T-helper 17 cell (primary cell): ENCODE measurements at places on chromosomes 6 and 20.

- H3K4me3 ChIP-seq, result peak overlapping the region; percentile 85
- DNase-seq, result no peak
- no peaks in the 10 kb centered on the region for H3K36me3 ChIP-seq
- peak overlapping the region; percentile 79 for H3K27ac ChIP-seq
- H3K4me1 ChIP-seq, result peaks cover 18% of the 10 kb centered on the region
Observed at GRCh38 chr20:4016340-4017050, 1.1 kb upstream of the RNF24 start.

GRCh38 chr6:87251225-87251624 lies 71.2 kb upstream of the SMIM8 start:
- no peak for DNase-seq
- peak overlapping the region; percentile 89 for H3K27ac ChIP-seq
- H3K4me3 ChIP-seq, result no peak overlapping the region
- H3K27me3 ChIP-seq, result no peaks in the 10 kb centered on the region

- peaks cover 2% of the 10 kb centered on the region for H3K4me1 ChIP-seq
- no peak for DNase-seq
- H3K27me3 ChIP-seq, result peaks cover 25% of the 10 kb centered on the region
- no peak overlapping the region for H3K4me3 ChIP-seq
Observed at GRCh38 chr6:148324297-148324985, 18.2 kb upstream of the SASH1 start.

DNA sequence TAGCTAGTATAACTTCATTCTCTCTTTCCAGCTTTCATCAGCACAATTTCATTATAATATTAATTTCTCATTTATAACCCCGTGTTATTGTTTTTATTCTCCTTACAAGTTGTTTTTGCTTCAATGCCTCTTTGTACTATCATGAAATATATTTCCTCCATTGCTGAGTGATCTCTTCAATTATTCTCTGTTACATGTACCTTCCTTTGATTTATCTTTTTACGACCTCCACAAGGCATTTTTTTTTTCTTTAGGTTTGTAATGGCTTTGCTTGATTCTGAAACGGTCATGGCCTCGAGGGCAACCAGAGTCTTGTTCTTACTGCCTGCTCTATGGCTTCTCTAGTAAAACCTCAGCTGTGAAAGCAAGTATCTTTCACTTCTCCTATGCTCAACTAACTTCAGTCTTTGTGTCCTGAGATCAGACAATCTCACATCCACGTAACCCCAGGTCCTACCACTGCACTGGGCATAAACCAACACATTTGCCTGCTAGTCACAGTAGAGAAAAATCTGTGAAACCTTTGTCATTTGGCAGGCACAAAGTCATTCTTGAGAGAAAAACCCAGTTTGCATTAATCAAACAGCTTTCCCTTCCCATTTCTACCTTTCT lies 119.9 kb downstream of the UST start:
- H3K27me3 ChIP-seq, result no peaks in the 10 kb centered on the region
- peaks cover 2% of the 10 kb centered on the region for H3K36me3 ChIP-seq

DNA sequence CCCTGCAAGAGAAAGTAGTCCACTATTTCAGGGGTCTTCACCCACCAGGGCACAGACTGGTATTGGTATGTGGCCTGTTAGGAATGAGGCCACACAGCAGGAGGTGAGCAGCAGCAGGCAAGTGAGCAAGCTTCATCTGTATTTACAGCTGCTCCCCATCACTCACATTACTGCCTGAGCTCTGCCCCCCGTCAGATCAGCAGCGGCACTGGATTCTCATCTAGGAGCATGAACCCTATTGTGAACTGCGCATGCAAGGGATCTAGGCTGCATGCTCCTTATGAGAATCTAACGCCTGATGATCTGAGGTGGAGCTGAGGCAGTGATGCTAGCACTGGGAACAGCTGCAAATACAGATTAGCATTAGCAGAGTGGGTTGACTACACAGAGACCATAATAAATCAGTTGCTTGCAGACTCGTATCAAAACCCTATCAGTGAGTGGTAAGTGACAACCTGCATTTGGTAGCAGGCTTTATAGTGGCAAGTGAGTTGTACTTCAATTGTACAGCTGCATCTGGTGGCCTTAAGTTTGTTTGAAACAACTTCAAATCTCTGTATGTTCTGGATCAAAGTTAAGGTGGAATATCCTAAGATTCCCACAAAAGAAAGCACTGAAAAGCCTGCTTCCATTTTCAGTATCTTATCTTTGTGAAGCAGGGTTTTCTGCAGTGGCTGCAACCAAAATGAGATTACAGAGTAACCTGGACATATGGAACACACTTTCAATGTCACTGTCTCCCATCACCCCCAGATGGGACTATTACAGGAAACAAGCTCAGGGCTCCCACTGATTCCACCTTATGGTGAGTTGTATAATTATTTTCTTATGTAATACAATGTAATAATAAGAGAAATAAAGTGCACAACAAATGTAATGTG lies 12.8 kb downstream of the C6orf141 start:
- no peaks in the 10 kb centered on the region for H3K36me3 ChIP-seq
- no peak for DNase-seq
- H3K27me3 ChIP-seq, result peaks cover 13% of the 10 kb centered on the region
- H3K4me3 ChIP-seq, result no peak overlapping the region
- no peak overlapping the region for H3K27ac ChIP-seq

DNA sequence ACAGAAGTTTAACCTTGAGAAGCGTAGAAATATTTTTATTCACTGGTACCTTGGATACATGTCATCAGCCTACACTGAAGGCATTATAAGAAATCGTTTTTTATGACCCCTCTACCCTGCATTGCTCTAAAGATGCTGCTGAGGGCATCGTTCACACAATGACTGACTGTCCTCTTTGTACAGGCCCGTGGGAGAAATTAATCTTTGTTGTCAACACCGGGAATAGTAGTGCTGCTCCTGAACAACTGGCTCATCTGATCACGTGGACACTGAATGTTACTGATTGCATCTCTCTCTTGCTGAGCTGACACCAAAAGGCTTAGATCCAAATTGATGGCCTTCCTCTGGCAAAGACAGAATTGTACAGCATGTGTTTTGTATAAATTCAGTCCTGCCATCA lies 157.1 kb upstream of the SMLR1 start:
- no peaks in the 10 kb centered on the region for H3K27me3 ChIP-seq
- H3K27ac ChIP-seq, result no peak overlapping the region
- no peaks in the 10 kb centered on the region for H3K36me3 ChIP-seq
- no peaks in the 10 kb centered on the region for H3K4me1 ChIP-seq
- DNase-seq, result no peak
- no peak overlapping the region for H3K4me3 ChIP-seq

DNA sequence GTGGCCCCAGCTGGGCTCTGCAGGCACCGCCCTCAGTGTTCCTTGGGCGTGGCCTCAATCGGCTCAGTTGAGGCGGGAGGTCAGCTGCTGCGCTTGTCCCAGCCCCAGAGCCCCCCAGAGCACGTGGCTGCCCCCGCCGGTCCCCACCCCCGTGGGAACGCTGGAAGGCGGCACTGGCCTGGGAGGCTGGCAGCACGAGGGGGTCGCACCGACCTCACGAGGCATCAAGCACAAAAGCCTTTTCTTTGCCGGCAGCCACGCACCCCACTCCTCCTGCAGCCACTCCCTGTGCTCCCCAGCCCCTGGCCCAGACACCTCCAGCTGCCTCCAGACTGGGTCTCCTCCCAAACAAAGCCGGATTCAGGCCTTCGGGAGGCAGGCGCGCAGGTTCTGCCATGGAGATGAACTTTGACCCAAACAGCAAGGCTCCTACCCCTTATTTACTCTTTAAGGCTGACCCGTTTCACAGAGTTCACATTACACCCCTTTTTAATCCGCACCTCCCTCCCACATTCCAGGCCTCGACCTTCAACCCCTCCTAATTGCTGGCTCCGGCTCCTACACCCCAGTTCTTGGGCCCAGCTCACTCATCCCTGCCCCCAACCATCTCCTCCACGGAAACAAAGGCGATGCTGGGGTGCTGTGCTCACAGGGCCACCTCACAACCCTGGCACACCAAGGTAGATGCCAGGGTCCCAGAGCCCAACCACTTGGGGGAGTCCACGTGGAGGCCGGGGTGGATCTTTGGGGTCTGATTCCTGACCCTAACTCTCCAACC lies 111.7 kb downstream of the NOL4L start:
- no peak overlapping the region for H3K27ac ChIP-seq
- H3K36me3 ChIP-seq, result no peaks in the 10 kb centered on the region
- peaks cover 28% of the 10 kb centered on the region for H3K4me1 ChIP-seq
- DNase-seq, result no peak
- no peak overlapping the region for H3K4me3 ChIP-seq

DNA sequence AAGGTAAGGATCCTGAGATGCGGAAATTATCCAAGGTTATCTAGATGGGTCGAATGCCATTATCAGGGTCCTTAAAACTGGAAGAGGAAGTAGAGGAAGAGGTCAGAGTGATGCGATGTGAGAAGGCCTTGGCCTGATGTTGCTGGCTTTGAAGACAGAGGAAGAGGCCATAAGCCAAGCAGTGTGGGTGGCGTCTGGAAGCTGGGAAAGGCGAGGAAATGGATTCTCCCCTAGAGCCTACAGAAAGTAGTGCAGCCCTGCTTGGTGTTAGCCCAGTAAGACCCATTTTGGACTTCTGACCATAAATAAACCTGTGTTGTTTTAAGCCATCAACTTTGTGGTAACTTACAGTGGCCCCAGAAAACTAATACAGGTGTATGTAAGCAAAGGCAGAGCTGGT lies 2.0 kb downstream of the SRXN1 start:
- H3K4me1 ChIP-seq, result peaks cover 26% of the 10 kb centered on the region
- no peak for DNase-seq
- H3K27me3 ChIP-seq, result peaks cover 7% of the 10 kb centered on the region
- H3K36me3 ChIP-seq, result peaks cover 4% of the 10 kb centered on the region

- peak overlapping the region; percentile 53 for H3K4me3 ChIP-seq
- H3K4me1 ChIP-seq, result peaks cover 33% of the 10 kb centered on the region
- H3K36me3 ChIP-seq, result peaks cover 2% of the 10 kb centered on the region
- peak; percentile 25 for DNase-seq
- H3K27me3 ChIP-seq, result no peaks in the 10 kb centered on the region
Observed at GRCh38 chr20:56440346-56441007, 27.9 kb upstream of the RTF2 start.

DNA sequence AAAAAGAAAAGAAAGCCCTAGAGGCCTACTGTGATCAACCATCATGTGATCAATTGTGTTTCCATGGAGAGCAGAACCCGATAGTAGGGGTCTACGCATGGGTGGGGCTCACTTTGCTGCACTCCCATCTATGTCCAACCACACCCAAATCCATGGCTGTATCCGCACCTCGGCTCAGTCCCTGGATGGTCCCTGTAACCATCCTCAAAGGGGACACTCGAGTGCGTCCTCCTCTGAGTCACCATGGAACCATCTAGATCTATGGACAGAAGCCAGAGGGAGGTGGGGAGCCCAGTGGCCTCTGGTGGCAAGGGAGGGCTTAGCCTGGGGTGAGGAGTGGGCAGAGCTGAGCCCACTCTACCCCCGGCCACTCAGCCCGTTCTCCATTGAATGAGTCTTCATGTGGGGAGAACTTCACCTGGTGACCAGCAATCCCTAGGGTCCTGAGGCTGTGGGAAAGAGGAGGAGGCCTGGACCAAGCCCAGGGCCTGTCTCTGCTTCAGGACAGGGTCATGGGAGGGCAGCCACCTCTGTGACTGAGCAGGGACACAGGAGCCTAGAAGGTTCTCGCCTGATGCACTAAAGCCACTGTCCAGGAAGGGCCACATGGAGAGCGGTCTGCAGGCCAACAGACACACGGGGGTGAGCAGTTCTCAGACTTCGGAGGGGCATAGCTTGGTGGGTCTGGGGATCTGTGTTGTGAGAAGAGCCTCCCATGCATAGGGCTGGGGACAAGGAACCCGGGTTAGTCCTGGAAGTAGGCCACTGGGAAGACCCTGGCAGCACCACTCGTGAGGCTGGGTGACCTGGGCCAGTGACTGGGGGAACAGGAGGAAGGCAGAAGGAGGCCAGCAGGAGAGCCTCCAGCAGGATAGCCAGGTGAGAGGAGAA lies 19.3 kb downstream of the RAET1L start:
- peak overlapping the region; percentile 94 for H3K4me3 ChIP-seq
- H3K27me3 ChIP-seq, result peaks cover 31% of the 10 kb centered on the region
- no peaks in the 10 kb centered on the region for H3K36me3 ChIP-seq
- peaks cover 34% of the 10 kb centered on the region for H3K4me1 ChIP-seq

- H3K4me1 ChIP-seq, result peaks cover 8% of the 10 kb centered on the region
- peaks cover 3% of the 10 kb centered on the region for H3K36me3 ChIP-seq
- H3K27ac ChIP-seq, result no peak overlapping the region
Observed at GRCh38 chr6:44190715-44191114, 26.0 kb upstream of the MYMX start.

DNA sequence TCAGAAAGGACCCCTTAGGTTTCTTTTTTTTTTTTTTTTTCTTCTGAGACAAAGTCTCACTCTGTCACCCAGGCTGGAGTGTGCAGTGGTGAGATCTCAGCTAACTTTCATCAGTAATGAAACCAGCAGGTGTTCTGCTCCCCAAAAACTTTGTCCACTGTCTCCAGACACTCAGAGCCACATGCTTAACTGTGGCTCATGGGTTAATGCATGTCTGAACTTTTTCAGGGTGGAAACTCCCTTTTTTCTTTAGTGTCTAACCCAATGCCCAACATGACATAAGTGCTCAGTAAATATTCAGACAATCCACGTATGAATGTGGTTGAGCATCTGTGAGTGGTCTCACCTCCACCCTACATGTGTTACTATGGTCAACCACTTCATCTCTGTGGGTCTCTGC lies 45.4 kb downstream of the MYB start:
- H3K4me3 ChIP-seq, result no peak overlapping the region
- no peak for DNase-seq
- H3K27me3 ChIP-seq, result peaks cover 8% of the 10 kb centered on the region
- no peak overlapping the region for H3K27ac ChIP-seq
- peaks cover 16% of the 10 kb centered on the region for H3K4me1 ChIP-seq

DNA sequence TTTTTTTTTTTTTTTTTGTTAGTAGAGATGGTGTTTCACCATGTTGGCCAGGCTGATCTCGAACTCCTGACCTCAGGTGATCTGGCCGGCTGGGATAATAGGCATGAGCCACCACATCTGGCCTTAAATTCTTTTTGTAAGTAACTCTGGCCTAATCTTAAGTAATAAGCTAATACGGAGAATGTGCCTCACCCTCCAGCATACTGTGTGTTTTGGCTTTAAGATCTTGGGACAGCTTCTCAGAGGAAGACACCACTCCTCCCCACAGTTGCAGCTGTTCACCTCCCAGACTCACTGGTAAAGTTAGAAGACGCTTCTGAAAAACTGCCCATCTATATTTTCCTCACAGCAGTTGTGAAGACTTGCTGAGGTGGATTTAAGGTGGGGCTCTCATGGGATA lies 120.8 kb downstream of the CCDC170 start:
- H3K4me3 ChIP-seq, result no peak overlapping the region
- DNase-seq, result no peak
- H3K36me3 ChIP-seq, result no peaks in the 10 kb centered on the region

DNA sequence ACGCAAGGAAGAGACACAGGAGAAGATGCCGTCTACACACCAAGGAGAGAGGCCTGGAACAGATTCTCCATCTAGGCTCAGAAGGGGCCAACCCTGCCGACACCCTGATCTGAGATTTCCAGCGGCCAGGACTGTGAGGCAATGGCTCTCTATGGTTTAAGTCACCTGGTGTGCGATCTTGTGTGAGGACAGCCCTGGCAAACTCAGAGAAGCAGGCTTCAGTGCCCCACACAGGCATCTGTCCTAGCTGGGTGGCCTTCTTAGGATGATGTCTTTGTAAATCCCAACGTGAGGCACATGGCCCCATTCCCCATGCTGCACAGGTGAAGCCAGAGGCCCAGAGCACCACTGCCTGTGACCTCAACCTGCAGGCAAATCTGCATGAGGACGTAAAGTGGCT lies 87.6 kb upstream of the FRMD1 start:
- no peaks in the 10 kb centered on the region for H3K4me1 ChIP-seq
- no peak overlapping the region for H3K4me3 ChIP-seq
- DNase-seq, result no peak
- H3K27ac ChIP-seq, result no peak overlapping the region
- H3K36me3 ChIP-seq, result no peaks in the 10 kb centered on the region

- no peaks in the 10 kb centered on the region for H3K27me3 ChIP-seq
- H3K4me3 ChIP-seq, result no peak overlapping the region
- no peak for DNase-seq
- H3K27ac ChIP-seq, result no peak overlapping the region
- H3K36me3 ChIP-seq, result no peaks in the 10 kb centered on the region
- H3K4me1 ChIP-seq, result peaks cover 12% of the 10 kb centered on the region
Observed at GRCh38 chr20:32999603-33000250, 4.5 kb downstream of the SUN5 start.
